Kidney epithelial cell (primary cell): ENCODE measurements at places on chromosomes 2 and 18. TPM values are rescaled to one million over a fixed set of nuclear protein-coding genes. Genes with fewer than 3 reads are reported as not detected.

The ARHGAP15 gene
- not detected in 2 replicates for total RNA-seq

The ASB18 gene
- not detected in 2 replicates for total RNA-seq

DNA sequence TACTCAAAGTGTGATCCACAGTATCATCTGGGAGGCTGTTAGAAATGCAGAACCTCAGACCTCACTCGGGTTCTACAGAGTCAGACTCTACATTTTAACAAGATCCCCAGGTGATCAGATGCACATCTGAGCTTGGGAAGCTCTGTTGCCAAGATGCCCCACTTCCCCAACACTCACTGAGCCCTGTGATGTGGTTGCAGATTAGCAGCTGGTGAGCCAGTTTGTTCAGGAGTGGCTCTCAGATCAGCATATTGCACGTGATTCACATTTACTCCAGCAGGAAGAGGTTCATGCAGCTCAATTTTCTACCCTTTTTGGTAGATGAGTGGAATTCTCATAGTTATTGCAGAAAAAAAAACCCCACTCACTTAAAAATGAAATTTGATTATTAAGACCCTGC is 96.4 kb downstream of the VIT start:
- no peak for DNase-seq

DNA sequence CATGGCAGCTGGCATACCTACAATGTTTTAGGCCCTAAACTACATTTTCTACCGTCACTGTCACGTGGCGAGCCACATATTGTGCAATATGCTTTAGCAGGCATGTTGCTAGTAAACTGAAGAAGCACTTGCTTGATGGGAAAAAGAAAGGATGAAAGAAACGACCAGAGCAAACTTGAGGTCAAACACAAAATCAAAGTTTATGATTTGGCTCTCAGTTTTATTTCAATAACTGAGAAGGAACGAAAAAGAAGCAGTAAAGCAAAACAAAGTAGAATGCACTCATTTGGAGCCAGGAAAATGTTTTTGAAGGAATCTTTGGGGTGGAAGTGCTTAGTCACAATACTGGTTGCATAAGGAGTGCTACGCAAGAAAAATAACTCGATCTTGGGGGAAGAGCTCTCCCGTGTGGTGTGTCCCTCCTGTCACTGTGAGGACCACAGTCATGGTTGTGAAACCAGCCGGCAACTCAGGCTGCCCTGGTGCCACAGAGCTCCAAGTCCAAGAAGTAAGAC is 349.8 kb downstream of the RBM43 start:
- no peak for DNase-seq

- DNase-seq: no peak
Measured at GRCh38 chr2:184367211-184367610, 231.1 kb upstream of the ZNF804A start.
